Diencephalon (tissue), 1 donor: ENCODE measurements at places on chromosomes 13 and 19. TPM values are rescaled to one million over a fixed set of nuclear protein-coding genes. Genes with fewer than 3 reads are reported as not detected.

IGSF23 gene
- not detected for total RNA-seq

ADGRE3 gene
- not detected for total RNA-seq

LRP3 gene
- total RNA-seq, result 71.3 TPM

TEX101 gene
- total RNA-seq, result not detected

ZNF443 gene
- 12.5 TPM for total RNA-seq

KCNN1 gene
- total RNA-seq, result 16.8 TPM

TMEM147 gene
- total RNA-seq, result 61.1 TPM

PABPC3 gene
- total RNA-seq, result 0.69 TPM

CLEC17A gene
- total RNA-seq, result 0.46 TPM

C2CD4C gene
- total RNA-seq, result 28.8 TPM

EDDM13 gene
- total RNA-seq, result not detected

FLT3LG gene
- 0.69 TPM for total RNA-seq

RCBTB2 gene
- 34.1 TPM for total RNA-seq

ZNF579 gene
- total RNA-seq, result 4.6 TPM

ZNF491 gene
- total RNA-seq, result 14.8 TPM

TUBA3C gene
- total RNA-seq, result not detected

FXYD7 gene
- total RNA-seq, result 22.1 TPM

CD22 gene
- total RNA-seq, result 0.46 TPM

TPM4 gene
- 106 TPM for total RNA-seq

ZNF728 gene
- total RNA-seq, result 5.5 TPM

KASH5 gene
- not detected for total RNA-seq

GAS6 gene
- 27.7 TPM for total RNA-seq

PEX11G gene
- total RNA-seq, result 1.8 TPM

FGF22 gene
- 0.69 TPM for total RNA-seq

ZIK1 gene
- total RNA-seq, result 24.2 TPM

SYNE4 gene
- total RNA-seq, result 1.6 TPM

ZNF528 gene
- 72.9 TPM for total RNA-seq

CEACAM3 gene
- not detected for total RNA-seq
